ENCODE measurements at places on chromosomes 1 and 21. TPM values are rescaled to one million over a fixed set of nuclear protein-coding genes. Genes with fewer than 3 reads are reported as not detected.

Gene LRRC39
- total RNA-seq, result 0.26 TPM

Gene SDC3
- 36.1 TPM for total RNA-seq

Gene P3R3URF
- not detected for total RNA-seq

Gene NCDN
- total RNA-seq, result 64.1 TPM

Gene SLC30A10
- total RNA-seq, result not detected

Gene PTGER3
- 0.08 TPM for total RNA-seq

Gene HES3
- not detected for total RNA-seq
